ENCODE measurements at places on chromosomes 1 and 21. TPM values are rescaled to one million over a fixed set of nuclear protein-coding genes. Genes with fewer than 3 reads are reported as not detected.

GNAT2 gene
- 0.69 TPM for total RNA-seq

DNA sequence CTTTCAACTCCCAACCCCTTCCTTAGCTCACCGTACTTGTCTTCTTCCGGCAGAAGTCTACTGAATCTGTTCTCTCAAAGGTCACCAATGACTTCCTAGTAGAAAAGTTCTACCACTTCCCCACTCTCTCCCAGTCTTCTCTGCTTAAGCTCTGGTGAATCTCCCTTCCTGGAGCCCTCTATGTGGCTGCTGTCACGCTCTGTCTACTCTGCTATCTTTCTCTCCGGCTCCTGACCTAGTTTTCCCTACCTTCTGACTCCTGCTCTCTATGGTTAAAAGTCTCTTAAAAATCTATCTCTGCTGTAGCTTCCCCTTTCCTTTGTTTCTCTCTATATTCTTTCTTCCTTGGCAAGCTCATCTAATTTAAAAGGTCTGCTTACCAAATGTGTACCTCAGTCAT lies 350.1 kb upstream of the GREM2 start:
- DNase-seq, result no peak

DNA sequence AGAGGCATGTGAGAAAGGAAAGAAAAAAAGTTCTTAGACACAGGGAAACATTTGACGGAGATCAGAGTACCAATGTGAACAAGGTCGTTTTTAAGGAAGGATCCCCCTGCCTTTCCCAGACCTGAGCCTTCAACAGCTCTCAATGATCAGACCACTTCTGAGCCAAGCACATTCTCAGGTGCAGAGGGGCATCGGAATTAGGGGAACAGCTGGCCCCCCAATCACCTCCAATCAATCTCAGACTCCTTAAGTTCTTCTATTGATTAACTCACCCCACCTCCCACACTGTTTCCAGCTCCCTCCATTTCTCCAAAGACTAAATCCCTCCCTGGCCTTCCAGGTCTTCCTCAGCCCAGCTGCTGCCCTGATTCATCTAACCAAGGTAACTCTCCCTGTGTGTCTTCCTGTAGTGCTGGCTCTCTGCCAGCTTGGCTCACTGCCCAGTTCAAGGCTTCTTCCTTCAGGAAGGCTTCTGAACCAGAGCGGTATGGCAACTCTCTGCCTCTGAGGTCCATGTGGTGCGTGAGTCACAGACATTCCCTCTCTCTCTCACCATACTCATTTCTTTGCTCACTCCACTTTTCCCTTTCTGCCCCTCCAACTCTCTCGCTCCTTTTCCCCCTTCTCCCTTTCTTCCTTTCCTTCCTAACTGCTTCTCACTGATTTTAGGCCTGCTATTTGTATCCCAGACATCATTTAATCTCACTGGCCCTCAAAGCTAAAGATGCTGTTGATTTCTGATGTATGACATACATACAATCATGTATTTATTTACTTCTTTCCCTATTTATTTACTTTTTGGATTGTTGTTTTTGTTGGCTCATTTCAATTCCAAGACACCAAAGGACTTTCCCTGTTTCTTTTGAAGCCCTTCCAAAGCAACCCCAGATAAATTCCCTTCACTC lies 18.1 kb downstream of the CFAP45 start:
- DNase-seq, result peak; percentile 100

DNA sequence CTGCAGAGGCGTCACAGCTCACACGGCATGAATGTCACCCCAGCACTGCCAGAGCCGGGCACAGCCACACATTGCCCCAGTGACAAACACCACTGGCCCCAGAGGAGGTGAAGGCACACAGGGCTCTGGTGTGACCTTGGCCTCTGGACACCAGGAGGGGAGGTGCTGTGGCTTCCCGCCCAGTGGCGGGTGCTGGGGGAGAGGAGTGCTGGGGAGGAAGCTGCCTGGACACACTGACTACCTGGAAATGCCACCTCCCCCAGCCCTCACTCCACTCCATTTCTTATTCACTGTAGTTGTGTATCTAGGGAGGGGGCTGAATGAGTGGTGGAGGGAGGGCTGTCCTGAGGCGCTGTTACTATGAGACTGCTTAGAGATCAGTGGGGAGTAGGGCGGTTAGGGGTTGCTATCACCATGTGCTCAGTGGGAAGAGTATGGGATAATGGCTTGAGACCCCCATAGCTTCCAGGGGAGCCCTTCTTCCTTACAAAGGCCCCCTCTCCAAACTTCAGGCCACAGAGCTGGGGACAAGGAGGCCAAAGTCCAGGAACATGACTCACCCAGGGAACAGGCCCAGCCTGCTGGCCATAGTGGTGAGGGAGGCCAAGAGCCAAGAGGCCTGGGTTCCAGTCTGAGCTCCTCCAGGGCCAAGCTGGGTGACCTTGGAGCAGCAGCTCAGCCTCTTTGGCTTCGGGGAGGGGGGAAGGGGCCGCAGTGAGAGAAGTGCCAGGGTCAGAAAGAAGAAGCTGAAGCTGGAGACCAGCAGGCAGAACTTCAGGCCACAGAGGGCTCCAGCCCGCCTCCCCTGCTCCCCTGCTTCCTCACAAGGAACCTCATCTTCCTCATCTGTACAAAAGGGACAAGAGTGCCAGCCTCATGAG lies 40.1 kb downstream of the AHDC1 start:
- DNase-seq, result peak; percentile 70

DNA sequence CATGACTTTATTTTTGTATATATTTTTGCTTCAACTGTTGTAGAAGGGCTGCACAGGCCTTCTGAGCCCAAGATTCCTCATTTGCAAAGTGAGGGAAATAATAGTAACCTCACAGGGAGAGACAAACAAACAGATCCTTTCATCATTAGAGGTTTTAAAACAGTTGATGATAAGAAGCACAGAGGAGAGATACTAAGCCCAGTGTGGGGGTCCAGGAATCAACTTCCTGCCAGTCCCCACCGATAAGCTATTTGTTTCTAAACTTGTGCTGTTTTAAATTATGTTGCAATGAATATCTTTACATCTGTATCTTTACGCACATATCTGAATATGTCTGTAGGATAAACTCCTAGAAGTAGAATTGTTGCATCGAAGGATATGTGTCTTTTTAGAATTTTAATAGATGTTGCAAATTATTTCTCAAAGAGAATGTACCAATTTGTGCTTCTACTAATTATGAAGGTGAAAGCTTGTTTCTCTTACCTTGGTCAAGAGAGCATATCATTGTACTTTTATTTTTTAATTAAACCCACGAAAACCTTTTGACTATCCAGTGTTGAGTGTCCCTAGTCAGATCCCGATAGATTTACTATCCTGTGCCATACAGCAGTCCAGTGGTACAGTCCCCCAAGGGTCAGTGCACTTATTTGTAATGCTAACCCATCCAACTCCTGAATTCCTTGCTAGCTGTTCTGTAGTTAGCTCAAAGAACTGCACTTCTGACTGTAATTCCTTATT lies 10.8 kb downstream of the FCRLB start:
- no peak for DNase-seq

DNA sequence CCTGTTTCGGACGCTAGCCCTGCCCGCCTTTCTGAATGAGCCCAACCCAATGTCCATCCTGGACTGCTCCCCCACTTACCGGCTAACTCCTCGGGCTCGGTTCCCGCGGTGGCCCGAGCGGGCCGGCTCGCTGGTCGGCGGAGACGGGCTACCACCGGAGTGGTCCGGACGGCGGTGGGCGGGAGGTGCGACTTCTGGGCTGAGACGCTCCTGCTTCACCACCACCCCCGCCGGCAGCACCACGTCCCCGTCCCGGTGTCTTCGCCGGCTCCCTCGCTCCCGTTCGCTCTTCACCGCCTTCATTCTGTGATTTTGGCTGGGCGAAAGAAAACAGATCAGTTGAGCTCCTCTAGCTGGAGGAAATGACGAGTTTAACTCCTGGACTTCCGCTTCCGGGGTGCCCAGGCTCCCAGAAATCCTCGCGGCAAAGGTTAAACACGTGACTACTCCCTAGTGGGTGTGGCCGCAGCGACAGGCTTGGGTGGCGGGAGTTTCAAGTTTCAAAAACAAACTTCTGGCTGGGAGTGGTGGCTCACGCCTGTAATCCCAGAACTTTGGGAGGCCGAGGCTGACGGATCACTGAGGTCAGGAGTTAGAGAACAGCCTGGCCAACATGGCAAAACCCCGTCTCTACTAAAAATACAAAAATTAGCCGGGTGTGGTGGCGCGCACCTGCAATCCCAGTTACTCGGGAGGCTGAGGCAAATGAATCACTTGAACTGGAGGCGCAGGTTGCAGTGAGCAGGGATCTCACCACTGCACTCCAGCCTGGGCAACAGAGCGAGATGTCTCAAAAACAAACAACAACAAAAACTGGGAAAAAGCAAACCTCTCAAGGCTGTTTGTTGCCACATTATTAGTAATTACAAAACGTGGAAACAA lies at the start of gene SNIP1:
Gene SNIP1 (minus strand): TSS at position 367 of the 882 bp plus-strand sequence. CDS start 64 bp downstream, at position 303.
- peak; percentile 94 for DNase-seq
